Activated naive CD4-positive, alpha-beta T cell (primary cell): ENCODE measurements at places on chromosomes 5 and 9.

GRCh38 chr9:135439916-135440315 lies 39.7 kb upstream of the PPP1R26 start:
- DNase-seq, result no peak

DNA sequence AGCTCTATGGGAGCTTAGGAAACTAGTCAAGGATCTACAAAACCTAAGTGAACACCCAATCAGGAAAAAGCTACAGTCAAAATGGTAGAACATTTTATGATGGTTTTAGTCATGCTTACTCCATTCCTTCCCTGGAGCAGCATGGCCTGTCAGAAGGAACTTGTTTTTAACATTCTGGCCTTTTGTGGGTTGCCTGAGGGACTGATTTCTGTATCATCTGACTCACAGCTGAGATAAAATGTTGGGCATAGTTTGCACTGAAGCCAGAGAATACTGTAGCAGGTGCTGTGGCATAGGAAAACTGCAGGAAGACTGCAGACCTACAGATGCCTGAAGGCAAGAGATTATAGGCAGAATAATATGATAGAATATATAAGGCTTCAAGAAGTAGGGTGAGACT lies 719.6 kb upstream of the GRAMD2B start:
- no peak for DNase-seq

DNA sequence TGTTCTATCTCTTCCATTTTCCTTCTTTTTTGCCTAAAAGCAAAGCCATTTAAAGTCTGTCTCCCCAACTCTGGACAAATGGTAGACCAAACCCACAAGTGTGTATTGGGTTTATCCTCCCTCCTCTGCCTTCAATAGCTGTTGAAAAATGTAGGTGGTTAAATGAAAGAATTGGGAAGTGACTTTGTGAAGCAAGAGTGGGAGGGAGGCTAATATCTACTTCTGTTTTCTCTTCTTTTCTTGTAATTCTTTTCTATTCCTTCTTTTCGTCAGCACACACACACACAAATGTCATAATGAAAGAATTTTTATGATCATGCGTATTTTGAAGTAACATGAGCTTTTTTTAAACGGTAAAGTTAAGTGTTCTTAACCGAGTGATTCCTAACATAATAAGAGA lies 3.8 kb downstream of the CCDC152 start:
- no peak for DNase-seq

DNA sequence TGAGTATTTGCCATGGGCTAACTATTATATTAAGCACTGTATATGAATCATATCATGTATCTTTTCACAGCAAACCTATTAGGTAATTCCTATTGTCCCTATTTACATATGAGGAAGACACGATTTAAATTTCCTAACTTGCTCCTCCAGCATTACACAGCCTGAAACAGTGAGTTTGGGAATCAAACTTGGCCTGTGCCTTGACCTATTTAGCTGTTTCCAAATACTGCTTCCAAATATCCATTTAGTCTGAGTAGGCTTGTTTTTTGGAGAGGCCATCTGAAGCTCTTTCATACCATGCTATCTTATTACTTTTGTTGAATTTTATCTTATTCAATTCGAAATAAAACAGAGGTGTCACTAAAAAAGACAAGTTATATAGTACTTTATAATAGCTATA lies 447.3 kb upstream of the MPDZ start:
- no peak for DNase-seq

- no peak for DNase-seq
Observed at GRCh38 chr5:145130996-145131395, 704.1 kb downstream of the PRELID2 start.

DNA sequence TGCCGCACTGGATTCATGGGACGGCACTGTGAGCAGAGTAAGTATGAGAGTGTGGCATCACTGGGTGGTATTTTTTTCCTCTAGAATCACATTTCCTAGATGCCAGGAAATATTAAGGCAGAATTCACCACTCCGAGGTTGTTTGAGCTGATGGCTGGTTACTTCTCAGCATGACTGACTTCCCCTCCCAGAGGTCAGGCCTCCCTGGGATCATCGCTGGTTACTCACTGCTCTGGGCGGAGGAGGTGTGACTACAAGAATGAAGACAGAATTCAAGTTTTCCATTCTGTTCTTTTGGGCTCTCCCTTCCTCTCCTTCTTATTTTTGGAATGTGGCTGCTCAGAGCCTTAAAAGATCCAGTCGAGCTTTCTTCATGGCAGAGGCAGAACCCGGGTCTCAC lies 76.6 kb upstream of the PRRC1 start:
- DNase-seq, result no peak

- no peak for DNase-seq
Observed at GRCh38 chr5:65172486-65173129, 309.1 kb downstream of the ADAMTS6 start.

DNA sequence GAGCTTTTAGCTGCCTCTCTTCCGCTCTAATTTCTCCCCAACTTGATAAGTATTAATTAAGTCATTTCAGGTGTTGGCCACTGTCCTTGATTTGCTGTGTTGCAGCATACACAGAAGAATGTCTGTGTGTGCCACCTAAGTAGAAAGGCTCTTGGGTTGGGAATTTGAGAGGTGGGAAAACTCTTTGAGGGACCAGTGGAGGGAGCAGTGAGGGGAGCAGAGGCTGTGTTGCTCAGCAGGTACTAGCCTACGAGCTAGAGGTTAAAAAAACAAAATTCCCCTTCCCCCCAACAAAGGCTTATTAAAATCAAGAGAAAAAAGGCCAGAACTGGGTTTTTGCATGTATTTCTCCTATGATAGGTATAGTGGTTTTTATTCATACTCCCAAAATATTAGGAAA lies 20.9 kb downstream of the RPS23 start:
- DNase-seq, result no peak

- DNase-seq, result no peak
Observed at GRCh38 chr9:86649913-86650312, 295.7 kb upstream of the TUT7 start.

DNA sequence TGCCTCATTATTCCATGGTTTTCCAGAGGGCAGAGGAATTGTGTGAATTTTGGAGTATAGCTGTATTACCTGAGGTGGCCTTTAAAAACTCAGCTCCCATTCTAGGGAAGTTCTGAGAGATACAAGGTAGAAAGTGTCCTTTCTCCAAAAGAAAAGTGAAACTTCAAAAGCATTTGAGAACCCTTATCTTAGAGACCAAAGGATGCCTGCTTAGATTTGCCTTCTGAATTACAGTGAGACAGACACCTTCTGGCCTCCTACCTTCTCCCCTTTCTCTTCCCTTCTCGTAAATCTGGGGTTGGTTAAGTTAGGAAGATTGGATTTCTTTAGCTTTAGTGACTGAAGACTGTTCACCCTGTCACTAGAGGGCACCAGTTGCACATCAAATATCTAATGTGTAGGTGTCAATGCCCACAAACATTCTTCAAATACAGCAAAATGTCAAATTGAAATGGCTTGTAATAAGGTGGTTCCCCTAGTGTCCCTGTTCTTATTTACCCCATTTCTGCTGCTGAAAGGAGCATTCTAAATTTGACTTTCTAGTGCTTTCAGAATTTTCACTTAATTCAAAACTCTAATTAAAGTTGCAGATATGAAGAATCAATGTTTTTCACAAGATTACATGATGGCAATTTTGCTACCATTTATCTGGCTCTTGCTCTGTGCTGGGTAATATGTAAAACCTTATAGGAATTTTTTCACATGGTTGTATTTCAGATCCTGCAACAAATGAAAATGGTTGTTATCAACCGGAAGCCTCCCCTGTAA lies 46.7 kb downstream of the PRRC1 start:
- DNase-seq, result no peak
